Right atrium auricular region (tissue), 2 donors: ENCODE measurements at places on chromosomes 11 and 22. TPM values are rescaled to one million over a fixed set of nuclear protein-coding genes. Genes with fewer than 3 reads are reported as not detected.

Gene OR6A2
- total RNA-seq: not detected

Gene OR51B4
- not detected for total RNA-seq

Gene TRIM49B
- total RNA-seq: not detected

Gene CLMP
- total RNA-seq: 8.4 TPM

Gene CRYAB
- total RNA-seq: 2,961 TPM

Gene DRD4
- not detected for total RNA-seq

DNA sequence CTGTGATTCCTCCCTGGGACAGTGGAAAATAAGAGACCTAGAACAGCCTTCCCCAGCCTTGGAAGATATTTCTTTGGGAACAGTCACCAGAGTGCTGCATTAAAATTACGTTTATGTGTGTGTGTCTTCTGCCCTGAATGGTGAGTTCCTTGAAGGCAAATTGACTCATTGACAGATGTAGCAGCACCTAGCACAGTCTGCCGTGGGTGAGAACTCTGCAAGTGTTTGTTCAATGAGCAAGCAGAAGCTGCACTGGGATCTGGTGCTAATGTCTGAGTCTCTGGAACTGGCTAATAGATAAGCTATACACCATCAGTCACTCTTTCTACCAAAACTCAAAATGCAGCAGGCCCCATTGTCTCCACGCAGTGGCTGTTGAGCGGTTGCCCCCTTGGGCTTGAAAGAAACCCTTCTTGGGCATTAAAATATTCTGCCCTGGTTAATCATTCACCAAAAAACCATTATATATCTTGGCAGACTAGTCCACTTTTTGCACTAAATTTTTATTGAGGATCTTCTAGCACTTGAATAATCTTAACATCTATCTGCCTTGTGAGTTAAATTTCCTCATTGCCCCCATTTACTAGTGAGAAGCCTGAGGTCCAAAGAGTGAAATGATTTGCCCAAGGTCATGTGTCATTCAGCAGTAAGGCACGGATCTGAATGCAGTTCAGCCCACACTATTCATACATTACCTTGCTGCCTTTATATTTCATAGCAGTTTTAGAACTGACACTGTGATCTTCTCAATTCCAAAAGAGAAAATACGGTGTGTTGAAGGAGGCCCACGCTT is 87.8 kb upstream of the GALNT18 start:
- H3K27ac ChIP-seq: no peak overlapping the region
- no peak overlapping the region for H3K4me3 ChIP-seq
- H3K4me1 ChIP-seq: no peaks in the 10 kb centered on the region
- DNase-seq: no peak
- no peaks in the 10 kb centered on the region for H3K36me3 ChIP-seq

DNA sequence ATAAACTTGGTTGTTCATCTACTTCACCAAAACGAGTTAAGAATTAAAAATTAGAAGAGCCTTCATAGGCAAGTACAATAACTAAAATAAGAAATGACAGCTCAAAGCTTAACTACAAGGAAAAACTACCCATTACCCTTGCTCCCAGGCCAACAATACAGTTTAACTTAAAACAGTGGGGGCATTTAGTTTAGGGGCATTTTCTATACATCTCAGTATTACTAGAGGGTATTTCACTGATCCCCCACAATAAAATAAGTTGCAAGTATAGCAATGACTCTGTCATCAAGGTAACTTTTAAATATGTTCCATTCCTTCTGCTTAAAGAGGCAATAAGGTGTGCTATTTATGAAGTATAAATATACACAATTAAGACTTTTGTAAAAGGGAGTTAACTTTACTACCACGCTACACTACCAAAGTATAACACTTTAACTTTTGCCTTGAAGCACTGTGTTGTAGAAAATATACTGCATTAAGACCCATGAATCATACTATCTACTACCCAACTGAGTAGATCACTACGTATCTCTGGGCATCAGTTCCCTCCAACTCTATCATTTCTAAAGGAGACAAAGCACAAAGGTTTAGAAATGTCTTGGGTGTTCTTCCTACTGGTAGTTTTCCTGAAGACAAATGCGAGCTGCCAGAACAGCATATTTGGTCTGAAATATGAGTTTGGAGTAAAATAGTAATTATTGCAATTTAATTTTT is 29.8 kb downstream of the CHORDC1 start:
- H3K4me3 ChIP-seq: no peak overlapping the region
- H3K27me3 ChIP-seq: no peaks in the 10 kb centered on the region
- no peaks in the 10 kb centered on the region for H3K36me3 ChIP-seq
- no peaks in the 10 kb centered on the region for H3K4me1 ChIP-seq
- no peak overlapping the region for H3K27ac ChIP-seq

DNA sequence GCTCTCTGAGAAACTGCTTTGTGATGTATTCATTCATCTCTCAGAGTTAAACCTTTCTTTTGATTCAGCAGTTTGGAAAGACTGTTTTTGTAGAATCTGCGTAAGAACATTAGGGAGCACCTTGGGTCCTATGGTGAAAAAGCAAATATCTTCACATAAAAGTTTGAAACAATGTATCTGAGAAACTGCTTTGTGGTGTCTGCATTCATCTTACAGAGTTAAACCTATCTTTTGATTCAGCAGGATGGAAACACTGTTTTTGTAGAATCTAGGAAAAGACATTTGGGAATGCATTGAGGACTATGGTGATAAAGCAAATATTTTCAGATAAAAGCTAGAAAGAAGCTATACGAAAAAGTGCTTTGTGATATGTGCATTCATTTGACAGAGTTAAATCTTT is 361.3 kb downstream of the OR4C45 start:
- H3K27ac ChIP-seq: no peak overlapping the region
- H3K27me3 ChIP-seq: no peaks in the 10 kb centered on the region
- H3K4me1 ChIP-seq: no peaks in the 10 kb centered on the region
- no peak for DNase-seq
- H3K4me3 ChIP-seq: no peak overlapping the region
- H3K36me3 ChIP-seq: no peaks in the 10 kb centered on the region

GRCh38 chr11:118430956-118431355 is 5.3 kb upstream of the KMT2A start:
- no peaks in the 10 kb centered on the region for H3K27me3 ChIP-seq
- H3K27ac ChIP-seq: no peak overlapping the region
- peaks cover 16% of the 10 kb centered on the region for H3K4me1 ChIP-seq
- no peak overlapping the region for H3K4me3 ChIP-seq

GRCh38 chr22:23791738-23792645 is 5.2 kb downstream of the SMARCB1 start:
- no peak overlapping the region for H3K4me3 ChIP-seq
- H3K36me3 ChIP-seq: peaks cover 48% of the 10 kb centered on the region
- H3K4me1 ChIP-seq: peaks cover 45% of the 10 kb centered on the region
- no peak for DNase-seq
- H3K27ac ChIP-seq: no peak overlapping the region

DNA sequence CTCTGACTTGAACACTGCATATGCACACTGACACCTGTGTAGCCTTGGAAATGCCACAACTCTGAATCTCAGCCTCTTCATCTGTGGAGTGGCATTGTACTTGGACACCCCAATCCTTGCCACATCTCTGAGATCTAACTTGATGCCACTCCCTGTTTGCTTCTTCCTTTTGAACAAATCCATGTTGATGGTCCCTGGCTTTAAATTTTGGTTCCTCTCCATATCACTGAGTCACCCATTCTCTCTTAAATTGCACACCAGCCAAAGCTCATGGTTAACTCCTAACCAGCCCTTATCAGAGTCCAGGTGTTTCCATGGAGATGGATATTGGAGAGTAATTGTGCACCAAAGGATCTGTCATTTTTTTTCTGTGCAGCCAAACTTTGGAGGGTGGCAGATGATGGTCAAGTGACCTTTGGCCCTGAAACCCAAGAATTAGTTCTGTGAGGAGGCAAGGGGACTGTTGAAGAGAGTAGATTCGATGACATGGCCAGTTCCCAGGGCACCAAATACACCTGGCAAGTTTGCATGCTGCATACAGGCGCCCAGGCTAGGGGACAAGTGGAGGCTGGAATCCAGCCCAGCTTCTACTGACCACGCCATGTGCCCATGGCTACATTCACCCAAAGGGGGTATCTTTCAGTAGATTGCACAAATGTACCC is 25.1 kb upstream of the PAMR1 start:
- H3K27ac ChIP-seq: no peak overlapping the region
- no peak overlapping the region for H3K4me3 ChIP-seq
- no peaks in the 10 kb centered on the region for H3K27me3 ChIP-seq
- no peaks in the 10 kb centered on the region for H3K4me1 ChIP-seq

DNA sequence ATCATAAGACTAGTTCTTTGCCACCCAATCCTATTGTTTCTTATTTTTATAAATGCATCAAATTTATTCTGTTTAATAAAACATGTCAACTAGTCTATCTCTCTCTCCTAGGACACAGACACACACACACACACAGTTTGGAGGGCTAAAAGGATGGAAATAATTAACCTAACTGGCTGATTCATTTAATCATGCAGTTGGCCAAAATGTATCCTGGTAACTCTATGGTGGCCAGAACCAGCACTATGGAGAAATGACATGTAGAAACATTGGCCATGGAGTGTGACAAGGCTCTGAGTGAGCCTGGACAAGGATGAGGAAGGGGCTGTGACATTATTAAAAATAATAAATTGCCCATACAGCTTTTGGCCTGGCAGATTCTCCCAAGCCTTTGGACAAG is 64.1 kb downstream of the CLPB start:
- H3K4me3 ChIP-seq: no peak overlapping the region

- no peak for DNase-seq
- no peak overlapping the region for H3K27ac ChIP-seq
- H3K4me3 ChIP-seq: no peak overlapping the region
- no peaks in the 10 kb centered on the region for H3K36me3 ChIP-seq
- H3K27me3 ChIP-seq: no peaks in the 10 kb centered on the region
- peaks cover 23% of the 10 kb centered on the region for H3K4me1 ChIP-seq
Observed at GRCh38 chr11:46300270-46300669, 22.8 kb downstream of the CREB3L1 start.

GRCh38 chr11:47502767-47503166 is 50.2 kb downstream of the CELF1 start:
- peaks cover 42% of the 10 kb centered on the region for H3K4me1 ChIP-seq
- H3K27ac ChIP-seq: no peak overlapping the region
- no peak for DNase-seq
- no peaks in the 10 kb centered on the region for H3K36me3 ChIP-seq
- no peak overlapping the region for H3K4me3 ChIP-seq

- H3K4me3 ChIP-seq: no peak overlapping the region
- H3K36me3 ChIP-seq: no peaks in the 10 kb centered on the region
- no peaks in the 10 kb centered on the region for H3K4me1 ChIP-seq
- no peak for DNase-seq
- no peak overlapping the region for H3K27ac ChIP-seq
Observed at GRCh38 chr11:117313091-117313490, 3.0 kb downstream of the BACE1 start.

GRCh38 chr11:130216591-130217132 is 57.1 kb downstream of the ST14 start:
- H3K27ac ChIP-seq: no peak overlapping the region
- no peak overlapping the region for H3K4me3 ChIP-seq
- no peaks in the 10 kb centered on the region for H3K27me3 ChIP-seq

DNA sequence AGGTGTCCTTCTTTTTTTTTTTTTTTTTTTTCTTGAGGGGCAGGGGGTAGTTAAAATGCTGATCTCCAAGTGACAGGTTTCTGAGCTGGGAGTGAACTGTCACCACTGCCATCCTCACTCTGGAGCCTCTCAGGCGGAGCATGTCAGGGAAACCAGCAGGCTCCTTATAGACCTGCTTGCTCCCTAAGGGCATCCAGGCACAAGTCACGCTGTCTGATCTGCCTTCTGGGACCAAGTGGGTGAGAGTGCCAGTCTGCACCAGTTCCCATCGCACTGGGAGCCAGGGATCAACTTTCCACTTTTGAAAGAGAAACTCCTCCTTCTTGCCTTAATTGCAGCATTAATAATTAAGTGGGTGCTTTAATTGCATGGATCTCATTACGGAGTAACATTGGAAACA is 537.9 kb upstream of the CADM1 start:
- H3K27me3 ChIP-seq: no peaks in the 10 kb centered on the region
- no peak overlapping the region for H3K4me3 ChIP-seq
- no peak for DNase-seq
- no peaks in the 10 kb centered on the region for H3K4me1 ChIP-seq
